ENCODE measurements at places on chromosomes 6 and 20. TPM values are rescaled to one million over a fixed set of nuclear protein-coding genes. Genes with fewer than 3 reads are reported as not detected.

Gene TRIM31
- total RNA-seq, result not detected

Gene HSPA12B
- 0.44 TPM for total RNA-seq

Gene OR11A1
- not detected for total RNA-seq

Gene MRPS10
- 25.9 TPM for total RNA-seq

Gene FNDC1
- total RNA-seq, result 0.88 TPM

Gene PRKN
- total RNA-seq, result 7.0 TPM

Gene SPATA25
- total RNA-seq, result 1.2 TPM

GRCh38 chr6:140379919-140380318 is 1005.5 kb upstream of the CITED2 start:
- no peak for DNase-seq

DNA sequence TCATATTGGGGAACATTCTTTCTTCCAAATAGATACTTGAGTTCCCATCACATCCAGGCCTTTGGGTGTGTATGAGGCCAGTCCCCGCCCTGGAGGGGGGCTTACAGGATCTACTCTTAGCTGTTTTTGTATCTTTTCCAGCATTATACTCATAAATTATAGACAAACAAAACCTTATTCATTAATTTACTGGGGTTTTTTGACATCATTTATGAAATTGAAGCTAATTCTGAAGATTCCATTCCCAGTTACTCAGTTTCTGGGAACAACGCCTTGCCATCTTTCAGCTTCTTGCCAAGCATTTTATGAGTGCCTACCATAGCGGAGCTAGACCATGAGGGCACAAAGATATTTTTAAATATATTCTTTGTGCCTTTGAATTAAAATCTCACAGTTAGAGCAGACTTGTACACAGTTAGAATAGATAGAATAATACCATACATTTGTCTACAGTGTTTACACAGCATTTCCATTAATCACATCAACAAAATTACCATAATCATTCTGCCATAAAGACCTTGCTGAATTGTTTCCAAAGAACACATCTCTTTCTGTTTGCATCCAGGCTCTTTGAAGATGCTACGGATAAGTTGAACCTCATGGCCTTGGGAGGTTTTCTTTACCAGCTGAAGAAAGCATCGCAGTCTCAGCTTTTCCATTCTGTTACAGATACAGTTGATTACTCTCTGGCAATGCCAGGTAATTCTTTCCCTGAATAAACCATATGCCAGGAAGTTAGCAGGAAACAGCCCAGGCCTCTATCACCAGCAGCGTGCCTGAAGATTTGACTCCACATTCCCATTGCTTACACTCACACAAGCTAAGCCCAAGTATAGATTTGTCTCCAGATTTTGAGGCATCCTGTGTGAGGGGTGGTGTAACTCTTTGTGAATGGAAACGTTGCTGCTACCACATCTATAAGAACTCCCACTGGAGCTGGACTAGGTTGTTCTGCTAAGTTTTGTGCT is 75.4 kb upstream of the PBOV1 start:
- DNase-seq, result no peak

- DNase-seq, result no peak
These were observed 592.3 kb downstream of the FRK start for GRCh38 chr6:115468272-115469005.

DNA sequence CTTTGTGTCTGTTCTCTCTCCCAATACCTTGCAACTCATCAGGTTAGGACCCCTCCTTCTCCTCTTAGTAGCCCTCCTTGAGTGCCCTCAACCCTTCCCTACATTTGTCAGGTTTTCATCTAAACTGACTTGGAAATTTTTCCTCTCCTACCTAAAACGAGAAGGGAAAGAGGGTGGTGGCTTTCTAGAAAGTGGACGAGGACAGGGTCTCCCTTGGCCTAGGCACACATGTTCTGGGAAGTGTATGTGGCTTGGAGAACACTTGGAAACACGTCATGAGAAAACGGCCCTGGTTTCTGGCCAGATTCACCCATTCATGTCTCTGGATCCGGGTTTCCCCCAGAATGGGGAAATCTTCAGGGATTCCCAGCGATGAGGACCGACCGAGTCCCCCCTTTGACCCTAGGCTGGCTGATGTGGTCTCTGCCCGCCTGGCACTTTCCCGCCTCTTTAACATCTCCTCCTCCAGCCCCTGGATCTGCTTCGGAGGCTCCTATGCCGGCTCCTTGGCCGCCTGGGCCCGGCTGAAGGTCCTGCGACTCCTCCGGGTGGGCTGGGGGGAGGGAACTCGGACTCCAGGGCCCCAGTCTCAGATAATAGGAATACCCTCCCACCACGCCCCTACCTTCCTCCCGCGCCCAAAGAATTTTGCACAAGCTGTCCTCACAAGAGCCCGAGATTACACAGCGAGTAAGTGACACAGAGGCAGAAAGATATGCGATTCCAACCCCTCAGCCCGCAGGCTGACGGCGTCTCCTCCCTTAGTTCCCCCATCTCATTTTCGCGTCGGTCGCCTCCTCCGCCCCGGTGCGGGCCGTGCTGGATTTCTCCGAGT is 3.0 kb downstream of the PRSS16 start:
- no peak for DNase-seq

- DNase-seq, result no peak
These were observed 730 bp downstream of the PARD6B start for GRCh38 chr20:50731930-50732690.

DNA sequence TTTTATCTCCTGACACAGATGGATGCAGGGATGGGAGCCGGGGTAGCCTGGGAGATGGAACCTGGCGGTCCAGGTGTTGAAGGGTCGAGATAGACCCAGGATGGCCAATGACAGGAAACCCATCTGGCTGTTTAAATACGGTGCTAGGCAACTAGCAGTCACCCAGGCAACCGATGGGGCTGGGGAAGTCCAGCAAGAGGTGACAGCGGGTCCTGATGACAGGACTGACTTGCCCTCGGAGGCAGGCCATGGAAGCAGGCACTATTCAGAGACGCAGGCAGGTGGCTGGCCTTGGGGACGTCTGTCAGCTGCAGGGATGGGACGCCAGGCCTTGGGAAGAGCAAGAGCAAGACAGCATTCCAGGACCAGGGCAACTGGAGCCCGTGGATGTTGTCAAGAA is 135.4 kb upstream of the RALGAPA2 start:
- no peak for DNase-seq

DNA sequence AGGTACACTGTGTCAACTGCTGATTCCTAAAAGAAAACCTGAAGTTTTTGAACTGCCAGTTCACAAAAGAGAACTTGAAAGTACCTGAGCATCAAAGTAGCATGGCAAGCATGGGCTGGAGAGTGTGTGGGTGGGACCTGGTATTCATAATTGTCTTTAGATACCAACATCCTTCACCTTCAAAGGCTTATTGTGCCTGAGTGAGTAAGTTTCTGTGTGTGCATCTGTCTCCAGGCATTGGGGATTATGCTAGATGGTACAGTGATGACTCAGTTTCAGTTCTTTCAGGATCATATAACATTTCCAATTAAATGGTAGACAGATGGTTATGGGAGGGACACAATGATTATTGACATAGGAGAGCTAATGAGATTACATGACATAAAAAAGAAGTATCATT is 238.5 kb downstream of the ZFAND3 start:
- no peak for DNase-seq
